Kidney tubule cell (primary cell): ENCODE measurements at places on chromosomes 2 and 18.

DNA sequence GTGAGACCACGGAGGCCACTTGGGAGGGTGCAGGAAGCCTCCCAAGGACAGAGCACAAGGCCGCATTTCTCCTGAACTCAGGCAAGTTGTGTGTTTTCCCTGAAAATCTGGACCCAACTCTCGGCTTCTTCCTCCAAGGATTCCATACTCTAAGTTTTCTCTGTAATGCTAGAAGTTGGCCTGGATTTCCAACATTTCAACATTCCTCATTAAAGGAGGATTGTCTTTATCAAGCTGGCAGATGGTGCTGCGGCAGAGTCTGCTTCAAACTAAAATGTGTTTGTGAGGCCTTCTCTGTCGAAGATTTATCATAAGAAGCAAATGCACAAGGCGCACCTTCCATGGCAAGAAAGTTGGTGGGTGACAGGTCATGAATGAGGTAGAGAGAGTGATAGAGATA lies 94.4 kb upstream of the SATB2 start:
- DNase-seq: no peak

DNA sequence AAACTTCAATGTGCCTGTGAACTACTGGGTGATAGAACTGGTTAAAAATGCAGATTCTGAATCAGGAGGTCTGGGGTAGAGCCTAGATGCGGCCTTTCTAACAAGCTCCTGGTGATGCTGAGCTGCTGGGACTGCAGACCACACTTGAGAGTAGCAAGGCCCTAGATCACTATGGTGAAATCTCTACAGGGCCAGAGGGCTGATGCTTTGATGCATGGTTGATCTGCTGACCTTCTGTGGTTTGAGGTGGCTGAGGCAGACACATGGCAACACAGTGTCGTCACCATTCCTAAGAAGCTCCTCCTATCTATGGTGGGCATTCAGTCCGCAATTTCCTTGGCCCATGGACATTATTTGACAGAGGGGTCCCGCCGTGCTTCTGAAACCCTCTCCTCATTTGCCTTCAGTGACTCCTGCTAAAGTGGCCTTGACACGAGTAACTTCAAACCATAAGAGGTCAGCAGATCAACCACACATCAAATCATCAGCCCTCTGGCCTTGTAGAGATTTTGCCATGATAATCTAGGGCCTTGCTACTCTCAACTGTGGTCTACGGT lies 19.8 kb downstream of the CCDC68 start:
- DNase-seq: peak; percentile 20

GRCh38 chr2:233118648-233119000 lies 58.5 kb downstream of the INPP5D start:
- DNase-seq: no peak

- DNase-seq: peak; percentile 83
Observed at GRCh38 chr2:113077921-113078320, 10.2 kb downstream of the IL1F10 start.

- no peak for DNase-seq
Observed at GRCh38 chr18:55404136-55404830, 183.7 kb downstream of the TCF4 start.

- no peak for DNase-seq
Observed at GRCh38 chr18:7233134-7233810, 2.4 kb downstream of the LRRC30 start.

- DNase-seq: no peak
Observed at GRCh38 chr18:50418650-50419049, 43.8 kb downstream of the SKA1 start.

- no peak for DNase-seq
Observed at GRCh38 chr2:44166096-44166495, 2.6 kb upstream of the PPM1B start.

DNA sequence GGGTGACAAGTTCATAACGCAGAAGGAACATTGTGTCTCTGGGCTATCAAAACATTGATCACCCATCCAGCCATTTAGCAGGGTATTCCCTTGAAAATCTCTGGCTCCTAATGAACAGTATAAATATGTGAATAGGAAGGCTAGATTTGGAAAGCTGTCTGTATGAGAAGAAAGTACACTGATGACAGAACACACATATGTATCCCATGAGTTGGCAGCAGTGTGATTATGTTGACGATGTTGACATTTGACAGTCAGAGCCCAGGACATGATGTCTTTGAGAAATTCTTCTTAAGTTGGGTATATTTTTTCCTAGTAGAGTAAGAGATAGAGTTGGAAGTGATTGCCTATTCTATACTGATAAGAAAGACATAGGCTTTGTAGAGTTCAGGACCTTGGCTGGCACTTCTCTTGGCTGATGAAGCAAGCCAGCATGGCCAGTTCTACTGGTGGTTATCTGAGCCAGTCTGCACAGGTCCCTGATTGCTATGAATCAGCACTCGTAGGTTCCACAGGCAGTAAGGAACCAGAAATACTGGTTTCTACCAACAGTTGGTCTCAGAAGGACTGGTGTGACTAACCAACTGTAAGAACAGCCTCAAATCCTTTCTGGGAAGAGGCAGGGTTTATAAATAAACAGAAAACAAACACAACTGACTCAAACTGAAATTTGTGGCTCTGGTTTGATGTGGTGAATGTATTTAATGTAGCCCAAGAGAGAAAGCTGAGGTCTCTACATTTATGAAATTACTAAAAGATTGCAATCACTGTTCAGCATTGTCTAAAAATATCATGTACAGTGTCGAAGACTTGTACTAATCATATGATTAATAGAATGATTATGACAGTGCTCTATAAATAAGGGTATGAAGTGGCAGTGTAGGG lies 43.9 kb upstream of the RAPH1 start:
- peak; percentile 93 for DNase-seq

DNA sequence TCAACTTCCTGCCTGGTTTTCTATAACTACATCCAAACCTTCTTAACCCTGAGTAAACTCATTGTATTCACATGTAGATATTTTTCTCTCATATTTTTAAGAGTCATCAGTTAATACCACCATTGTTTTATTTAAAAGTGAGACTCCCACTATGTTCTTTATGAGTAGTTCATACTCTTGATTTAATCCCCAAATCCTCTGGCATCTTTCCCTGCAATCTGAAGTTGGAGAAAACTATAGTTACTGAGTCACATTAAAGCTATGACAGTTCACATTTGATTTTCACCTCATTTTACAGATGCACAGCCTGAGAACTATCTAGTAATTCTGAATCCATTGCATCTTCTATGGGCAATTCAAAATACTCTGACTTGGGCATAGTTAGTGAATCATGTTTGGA lies 1358.7 kb upstream of the NRXN1 start:
- DNase-seq: no peak

GRCh38 chr2:96963316-96963715 lies 23.1 kb downstream of the FAM178B start:
- peak; percentile 51 for DNase-seq

GRCh38 chr2:239369631-239370161 lies 31.1 kb downstream of the HDAC4 start:
- peak; percentile 1 for DNase-seq

GRCh38 chr2:201208563-201209252 lies 25.8 kb downstream of the CASP10 start:
- DNase-seq: no peak

- no peak for DNase-seq
Observed at GRCh38 chr2:204023088-204023487, 86.5 kb downstream of the ICOS start.

DNA sequence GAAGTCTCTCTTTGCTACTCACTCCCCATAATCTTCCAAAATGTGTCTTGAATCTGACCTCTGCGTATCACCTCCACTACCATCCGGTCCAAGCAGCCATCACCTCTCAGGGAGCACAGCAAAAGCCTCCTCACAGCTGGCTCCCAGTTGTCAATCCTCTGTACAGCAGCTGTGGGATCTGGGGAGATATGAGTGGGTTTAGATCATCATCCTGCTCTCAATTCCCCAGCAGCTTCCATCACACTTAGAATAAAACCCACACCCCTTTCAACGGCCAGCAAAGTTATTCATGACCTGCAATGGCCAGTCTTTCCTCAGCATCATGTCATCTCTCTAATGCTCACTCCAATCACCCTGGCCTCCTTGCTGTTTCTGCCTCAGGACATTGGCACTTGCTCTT lies 261.6 kb downstream of the PAX3 start:
- DNase-seq: no peak
